ENCODE measurements at places on chromosomes 12 and 14.

GRCh38 chr12:69513297-69513696 lies 43.1 kb downstream of the FRS2 start:
- DNase-seq = no peak

DNA sequence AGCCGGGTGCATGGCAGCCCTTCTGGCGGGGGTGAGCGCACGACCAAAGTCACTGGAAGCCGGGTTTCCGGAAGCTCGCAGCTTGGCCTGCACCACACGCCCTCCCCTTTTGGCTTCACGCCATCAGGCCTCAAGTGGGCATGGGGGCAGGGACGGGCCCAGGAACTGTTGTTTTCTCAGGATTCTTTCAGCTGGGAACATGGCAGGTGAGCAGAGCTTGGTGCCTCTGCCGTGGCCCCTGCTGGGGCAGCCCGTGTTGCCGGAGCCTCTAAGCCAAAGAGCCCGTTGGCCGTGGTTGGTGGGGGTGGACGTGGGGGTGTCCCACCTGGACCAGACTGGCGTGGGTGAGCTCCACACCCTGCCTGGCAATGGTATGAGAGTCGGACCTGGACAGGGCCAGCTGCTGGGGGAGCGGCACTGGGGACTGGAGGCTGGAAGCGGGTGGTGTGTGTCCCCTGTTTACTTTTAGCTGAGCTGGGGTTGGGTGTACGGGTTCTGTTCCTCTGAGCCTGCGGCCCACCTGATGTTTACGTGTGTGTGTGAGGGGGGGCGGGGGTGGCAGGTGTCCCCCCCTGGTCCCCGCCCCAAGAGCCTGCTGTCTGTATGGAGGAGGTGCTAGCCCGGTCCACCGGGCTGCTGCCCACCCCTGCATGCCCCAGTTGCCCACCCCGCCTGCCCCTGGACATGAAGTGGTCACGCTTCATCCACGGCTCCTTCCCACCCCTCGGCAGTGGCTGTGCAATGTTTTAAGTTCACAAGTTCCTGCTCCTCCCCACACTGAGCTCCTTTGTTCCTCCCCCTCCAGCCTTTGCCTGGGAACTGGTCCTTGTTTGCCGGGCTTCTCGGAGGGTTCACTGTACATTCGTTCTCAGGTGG lies 28.7 kb upstream of the PLD4 start:
- DNase-seq = no peak

DNA sequence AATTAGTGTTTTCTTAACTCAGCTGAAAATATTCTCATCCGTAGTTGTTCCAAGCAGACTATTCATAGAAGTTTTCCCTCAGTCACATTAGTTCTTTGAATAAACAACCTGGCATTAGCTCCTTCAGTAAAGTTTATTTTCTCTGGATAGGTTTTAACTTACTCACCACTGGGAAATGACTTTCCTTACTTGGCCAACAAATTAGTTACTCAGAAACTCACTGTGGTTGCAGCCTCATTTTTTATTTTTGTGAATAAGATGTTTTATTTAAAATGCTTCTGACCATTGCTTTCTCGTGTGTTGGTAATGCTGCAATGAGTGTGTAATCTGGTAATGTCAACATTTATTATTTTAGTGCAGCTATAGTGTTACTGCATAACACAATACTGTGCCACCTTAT lies 74.9 kb downstream of the NOVA1 start:
- no peak for DNase-seq

DNA sequence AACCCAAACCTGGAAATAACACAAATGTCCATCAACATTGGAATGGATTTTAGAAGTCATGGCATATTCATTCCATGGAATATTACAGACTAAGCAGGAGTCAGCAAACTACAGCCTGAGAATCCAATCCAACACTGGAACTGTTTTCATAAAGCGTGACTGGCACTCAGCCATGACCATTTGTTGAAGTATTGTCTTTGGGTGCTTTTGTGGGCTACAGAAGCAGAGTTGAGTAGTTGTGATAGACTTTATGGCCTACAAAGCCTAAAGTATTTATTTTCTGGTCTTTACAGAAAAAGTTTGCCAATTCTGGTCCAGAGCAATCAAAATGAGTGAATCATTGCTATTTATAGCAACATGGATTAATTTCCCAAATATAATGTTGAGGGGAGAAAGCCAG lies 34.5 kb upstream of the FRS2 start:
- DNase-seq = no peak

GRCh38 chr14:66508547-66508845 lies 549 bp downstream of the GPHN start:
- no peak for DNase-seq

DNA sequence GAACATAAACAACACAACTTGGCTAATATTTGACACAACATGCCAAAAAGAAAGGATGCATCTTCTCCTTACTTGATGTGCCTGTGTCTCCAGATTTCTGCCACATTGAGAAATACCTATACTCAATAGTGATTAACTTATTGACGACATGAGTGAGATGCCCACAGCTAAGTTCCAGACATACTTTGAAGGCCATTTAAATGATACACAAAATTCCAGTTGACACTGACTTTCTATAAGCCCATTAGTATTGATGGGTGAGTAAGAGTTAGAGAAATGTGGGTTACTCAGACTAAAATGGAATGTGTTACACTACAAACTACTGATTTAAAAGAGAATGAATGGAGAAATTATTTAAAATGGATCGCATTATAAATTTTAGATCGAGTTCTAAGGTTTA lies 838.2 kb upstream of the MGAT4C start:
- no peak for DNase-seq

- DNase-seq = no peak
These were observed 24.9 kb downstream of the NAV3 start for GRCh38 chr12:77855548-77855947.

- no peak for DNase-seq
These were observed 87.0 kb downstream of the ACTN1 start for GRCh38 chr14:68891851-68892660.

GRCh38 chr12:27769142-27769673 lies 10.8 kb upstream of the KLHL42 start:
- DNase-seq = no peak

DNA sequence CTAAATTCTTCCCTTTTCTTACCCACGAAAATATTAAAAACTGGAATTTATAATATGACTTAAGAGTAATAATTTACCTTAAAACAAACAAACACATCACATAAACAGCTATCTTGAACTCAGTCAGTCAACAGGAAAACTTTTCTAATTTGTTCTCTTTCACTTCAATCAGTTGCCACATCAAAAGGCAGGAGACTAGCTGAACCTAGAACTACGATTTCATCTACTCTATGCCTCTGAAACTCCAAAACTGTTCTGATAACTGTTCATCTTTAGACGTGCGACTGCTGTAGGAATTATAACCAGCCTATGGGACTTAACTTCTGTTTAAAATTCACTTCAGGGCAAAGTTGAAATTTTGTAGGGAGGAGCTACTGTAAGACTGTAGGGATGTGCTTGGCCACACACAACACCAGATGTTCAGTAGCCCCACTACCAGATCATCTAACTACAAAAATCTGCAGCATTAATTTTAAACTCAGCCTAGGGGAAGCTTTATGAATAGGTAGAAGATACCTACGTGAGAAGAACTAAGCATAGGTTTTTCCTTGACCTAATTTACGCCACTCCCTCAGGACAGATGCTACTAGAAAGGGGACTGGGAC lies 7.6 kb upstream of the RAD51AP1 start:
- DNase-seq = no peak

- DNase-seq = no peak
These were observed 224.1 kb downstream of the BTG1 start for GRCh38 chr12:91921555-91921954.

DNA sequence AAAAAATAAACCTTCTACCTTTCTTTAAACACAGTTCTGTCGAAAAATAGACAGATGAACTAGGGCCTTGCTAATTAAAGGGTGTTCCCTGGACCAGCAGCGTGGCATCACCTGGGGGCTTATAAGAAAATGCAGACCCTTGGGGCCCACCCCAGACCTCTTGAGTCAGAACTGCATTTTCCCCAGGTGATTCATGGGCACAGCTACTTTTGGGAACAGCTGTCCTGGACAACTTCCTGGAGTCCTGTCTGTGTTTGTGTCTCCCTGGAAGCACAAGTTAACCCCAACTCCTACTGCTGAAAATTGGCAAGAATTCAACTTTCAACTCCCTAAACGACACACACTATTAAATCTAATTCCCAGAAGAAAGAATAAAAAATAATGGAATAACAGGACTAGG lies 17.8 kb downstream of the FBLN5 start:
- no peak for DNase-seq

DNA sequence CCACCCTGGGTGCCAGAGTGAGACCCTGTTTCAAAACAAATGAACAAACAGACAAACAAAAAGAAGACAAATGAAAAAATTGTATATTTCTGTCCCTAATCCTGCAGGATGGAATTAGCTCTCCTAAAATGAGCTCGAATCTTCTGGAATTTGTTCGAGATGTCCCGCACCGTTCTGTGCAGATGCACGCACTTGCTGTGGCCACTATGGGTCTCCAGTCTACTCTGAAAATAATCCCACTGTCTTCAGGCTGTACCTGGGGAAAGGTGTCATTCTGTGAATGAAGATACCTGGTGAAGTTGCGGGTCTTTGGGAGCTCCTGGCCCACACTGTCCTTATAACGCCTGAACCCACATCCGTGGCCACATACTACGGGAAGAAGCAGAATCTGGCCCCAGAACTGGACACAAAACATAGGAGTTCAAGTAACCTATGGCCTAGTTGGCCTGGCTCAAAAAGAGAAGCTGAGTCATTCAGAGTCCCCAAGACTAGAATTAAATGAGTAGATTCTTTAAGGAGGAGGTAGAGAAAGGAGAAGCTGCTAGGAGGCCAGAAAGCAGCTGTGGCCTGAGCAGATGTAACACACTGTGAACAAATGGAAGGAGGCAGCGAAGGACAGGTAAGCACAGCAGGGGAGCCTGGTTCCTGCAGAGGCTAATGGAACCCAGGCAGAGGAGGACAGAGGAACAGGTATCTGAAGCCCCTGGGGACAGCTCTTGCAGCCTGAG lies 108.6 kb downstream of the FOXN3 start:
- peak; percentile 22 for DNase-seq

DNA sequence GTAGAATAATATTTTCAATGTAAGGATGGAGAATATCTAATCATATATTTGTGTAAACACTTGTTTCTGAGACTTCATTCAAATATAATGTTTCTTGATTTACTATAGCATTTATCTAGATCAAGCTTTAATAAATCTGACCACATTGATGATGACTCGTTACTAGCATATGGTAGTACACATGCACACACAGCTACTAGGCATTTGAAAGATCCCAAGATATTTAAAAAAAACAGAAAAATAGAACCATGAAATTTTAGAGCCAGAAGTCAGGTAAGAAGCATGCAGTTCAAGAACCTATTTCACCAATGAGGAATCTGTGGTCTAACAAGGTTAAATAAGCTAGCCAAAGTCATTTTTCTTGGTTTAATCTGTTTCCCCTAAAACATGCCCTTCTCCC lies 32.0 kb downstream of the DCP1B start:
- no peak for DNase-seq

DNA sequence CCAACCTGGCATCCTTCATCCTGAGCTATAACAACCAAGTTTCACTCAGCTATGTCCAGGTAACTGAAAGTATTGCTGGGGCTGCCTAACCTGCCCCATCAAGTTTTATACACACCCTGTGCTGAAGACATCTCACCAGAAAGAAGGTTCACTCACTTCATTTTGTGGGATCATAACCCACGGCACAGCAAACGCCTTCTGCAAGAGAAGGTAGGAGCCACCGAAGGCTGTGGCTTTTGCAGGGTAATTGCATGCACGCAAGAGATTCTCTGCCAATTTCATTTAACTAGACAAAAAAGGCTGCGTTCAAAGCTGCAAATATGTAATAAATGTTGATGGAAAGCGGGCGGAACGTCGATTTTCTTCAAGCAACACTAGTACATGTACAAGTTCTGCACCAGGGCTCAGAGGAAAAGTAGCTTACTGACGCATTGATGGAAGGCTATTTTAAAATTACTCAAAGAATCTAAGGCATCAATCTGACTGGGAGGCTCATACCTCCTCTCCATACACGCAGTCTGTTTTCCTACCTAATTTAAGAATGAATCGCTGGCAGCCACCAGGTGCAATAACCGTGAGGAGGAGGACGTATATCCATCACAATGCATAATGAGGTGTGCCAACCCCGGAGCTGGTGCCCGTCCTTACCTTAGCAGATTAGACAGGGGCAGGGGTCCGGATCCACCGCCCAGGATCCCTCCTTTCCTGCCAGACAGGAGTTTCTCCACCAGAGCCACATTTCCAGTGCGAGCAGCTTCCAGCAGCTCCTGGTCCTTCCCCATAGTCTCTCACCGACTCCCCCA lies 1.1 kb downstream of the ANKS1B start:
- DNase-seq = peak; percentile 61

DNA sequence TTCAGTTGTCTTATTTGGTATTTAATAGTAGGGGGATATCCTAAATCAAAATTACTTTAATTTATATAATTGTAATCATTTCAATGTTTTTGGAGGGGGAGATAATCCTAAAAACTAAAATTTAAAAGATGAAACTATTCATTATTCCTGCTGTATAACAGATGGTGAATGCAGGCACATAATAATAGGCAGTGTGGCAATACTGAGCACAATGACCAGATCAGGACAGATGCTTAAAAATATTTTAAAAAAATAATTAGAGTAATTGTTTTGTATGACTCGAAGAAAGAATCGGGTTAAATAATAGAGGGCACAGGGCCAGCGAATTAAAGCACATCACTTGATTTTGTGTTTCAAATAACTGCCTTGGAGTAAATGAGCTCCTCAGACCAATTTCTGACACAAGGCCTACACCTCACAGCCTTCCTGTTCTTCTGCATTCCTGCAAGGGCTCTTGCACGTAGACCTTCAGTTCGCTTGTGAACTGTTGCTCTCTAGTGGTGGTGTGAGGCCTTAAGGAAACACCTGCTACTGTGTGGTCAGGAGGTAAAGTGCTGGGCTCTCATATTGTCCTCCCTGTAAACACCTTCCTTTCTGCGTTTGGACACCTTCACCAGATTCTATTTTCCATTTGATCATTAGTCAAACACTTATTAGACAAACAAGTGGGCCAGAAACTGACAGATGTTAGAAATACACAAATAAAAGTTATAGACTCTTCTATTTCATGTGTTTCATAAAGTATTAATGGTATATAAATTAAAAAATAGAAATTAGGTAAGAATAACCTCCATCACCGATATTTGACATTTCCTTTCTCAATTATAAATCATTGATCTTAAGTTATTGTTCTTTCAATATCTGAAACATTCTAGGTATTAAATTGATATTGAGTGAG lies 29.3 kb upstream of the KLRF1 start:
- DNase-seq = peak; percentile 85

DNA sequence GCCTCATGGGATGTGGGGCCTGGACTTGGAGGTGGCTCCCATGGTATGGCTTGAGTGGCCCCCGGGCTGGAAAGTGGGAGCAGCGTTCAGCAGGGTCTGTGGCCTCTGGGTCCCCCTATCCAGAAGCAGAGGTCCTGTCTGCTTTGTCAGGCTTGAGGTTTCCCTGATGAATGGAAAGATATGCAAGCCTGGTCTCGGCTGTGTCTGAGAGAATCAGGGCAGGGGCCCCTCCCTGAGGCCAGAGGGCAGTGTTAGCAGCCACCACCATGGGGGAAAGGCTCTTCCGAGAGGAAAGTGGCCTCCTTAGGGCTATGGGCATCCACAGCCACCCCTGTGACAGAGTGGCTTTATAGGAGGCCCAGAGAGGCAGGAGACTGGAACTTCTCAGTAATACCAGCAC lies 128.2 kb downstream of the VRK1 start:
- no peak for DNase-seq
